Hippocampal formation (tissue), 2 donors: ENCODE measurements at places on chromosomes 12 and 14.
A peak's percentile ranks its signal among the peaks of the same experiment; 100 is the strongest.

DNA sequence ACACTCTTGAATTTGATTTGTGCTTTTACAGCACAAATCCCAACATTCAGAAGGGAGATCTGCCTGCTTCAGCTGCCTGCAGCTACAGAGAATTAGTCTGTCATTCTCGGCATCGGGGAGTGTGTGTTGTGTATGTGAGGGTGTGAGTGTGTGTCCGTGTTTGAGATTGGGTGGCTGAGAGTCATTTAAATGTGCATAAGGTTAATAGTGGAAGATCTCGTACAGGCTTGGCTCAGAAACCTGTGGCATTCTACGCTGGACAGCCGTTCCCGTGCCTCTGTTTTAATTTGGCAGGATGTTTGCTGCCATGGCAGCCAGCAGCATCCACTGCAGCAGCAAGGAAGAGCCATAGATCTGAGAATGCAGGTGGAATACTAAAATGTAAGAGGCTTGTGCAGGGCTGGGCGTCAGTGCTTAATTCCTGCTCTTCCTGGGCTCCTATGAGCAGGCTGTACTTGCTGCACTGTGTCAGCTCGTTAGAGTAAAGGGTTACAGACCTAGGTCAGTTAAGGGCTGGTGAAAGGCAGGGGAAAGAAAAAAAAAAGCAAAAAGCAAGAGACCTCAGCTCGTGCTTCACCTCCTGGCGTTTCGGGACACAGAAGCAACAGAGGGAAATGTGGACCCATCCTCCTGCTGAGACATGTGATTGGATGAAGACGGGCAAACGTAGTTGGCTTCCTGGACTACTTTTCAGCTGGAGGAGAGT, 205.4 kb downstream of the NAV3 start:
- peak; percentile 28 for DNase-seq

DNA sequence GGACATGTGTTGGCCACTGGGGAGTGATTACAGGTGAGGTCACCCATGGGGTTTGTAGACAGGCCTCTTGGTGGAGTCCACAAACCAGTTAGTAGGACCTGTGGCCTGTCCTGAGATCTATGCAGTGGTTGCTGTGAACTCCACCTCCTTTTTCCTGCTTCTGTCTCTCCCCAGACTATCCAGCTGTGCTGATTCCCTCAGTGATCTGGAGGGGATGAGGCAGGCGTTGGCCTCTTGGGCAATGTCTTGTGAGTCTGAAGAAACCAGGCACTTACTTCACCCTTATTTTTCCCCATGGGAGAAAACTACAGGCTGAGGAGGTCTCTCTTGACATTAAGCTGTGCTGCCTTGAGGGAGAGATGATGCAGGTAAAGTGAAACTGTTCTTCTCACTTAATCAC, 257.2 kb upstream of the PRICKLE1 start:
- DNase-seq, result no peak

DNA sequence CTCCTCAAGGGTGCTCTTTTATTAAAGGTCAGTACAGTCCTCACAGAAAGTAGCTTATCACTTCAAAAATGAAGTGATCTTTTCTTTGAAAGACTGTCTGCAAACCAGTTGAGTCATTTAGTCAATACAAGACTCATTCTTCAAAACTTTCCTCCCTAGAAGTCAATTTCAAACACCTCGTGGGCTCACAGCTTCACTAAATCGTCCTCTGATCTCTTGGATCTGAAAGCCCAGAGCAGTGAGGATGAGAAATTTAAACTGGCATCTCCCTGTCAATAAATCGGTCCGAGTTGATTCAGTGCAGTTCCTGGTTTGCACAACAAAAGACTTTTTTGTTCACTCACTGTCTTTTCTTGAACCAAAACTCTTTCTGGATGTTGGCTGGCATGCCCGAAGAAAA, 44.5 kb downstream of the NUAK1 start:
- no peak for DNase-seq

DNA sequence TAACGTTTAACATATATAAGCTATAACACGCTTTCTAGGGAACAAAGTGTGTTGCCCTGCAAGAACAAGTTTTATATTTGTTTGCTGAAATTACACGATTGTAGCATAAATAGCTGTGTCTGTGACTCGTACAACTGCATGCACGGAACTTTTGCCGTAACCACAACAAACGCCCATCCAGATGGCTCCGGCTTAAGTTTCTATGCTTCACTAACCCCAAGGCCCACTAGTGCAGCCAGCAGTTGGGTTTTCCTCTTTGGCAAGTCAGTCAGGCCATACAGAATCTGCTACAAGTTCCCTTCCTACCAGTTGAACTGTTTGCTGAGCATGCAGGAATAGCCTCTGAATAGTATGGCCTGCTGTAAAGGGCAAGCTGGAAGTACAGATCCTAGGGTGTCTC, 12.1 kb downstream of the CSRP2 start:
- DNase-seq, result no peak

DNA sequence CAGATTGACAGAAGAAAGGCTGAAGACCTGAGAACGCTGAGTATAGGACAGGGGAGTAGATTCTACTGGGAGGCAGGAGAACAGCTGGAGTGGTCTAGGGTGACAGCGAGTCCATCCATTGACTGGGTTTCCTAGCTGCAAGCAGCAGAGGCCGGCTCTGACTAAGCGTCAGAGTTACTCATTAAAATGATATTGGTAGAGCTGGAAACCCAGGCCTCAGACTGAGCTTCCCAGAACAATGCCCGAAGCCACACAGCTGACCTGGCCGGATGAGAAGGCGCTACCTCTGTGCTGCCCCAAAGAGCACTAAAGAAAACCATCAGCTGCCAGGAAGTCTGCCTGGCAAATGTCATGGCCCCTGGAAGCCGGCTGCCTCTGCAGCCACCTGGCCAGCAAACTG, 78.5 kb upstream of the FZD10 start:
- DNase-seq, result no peak

DNA sequence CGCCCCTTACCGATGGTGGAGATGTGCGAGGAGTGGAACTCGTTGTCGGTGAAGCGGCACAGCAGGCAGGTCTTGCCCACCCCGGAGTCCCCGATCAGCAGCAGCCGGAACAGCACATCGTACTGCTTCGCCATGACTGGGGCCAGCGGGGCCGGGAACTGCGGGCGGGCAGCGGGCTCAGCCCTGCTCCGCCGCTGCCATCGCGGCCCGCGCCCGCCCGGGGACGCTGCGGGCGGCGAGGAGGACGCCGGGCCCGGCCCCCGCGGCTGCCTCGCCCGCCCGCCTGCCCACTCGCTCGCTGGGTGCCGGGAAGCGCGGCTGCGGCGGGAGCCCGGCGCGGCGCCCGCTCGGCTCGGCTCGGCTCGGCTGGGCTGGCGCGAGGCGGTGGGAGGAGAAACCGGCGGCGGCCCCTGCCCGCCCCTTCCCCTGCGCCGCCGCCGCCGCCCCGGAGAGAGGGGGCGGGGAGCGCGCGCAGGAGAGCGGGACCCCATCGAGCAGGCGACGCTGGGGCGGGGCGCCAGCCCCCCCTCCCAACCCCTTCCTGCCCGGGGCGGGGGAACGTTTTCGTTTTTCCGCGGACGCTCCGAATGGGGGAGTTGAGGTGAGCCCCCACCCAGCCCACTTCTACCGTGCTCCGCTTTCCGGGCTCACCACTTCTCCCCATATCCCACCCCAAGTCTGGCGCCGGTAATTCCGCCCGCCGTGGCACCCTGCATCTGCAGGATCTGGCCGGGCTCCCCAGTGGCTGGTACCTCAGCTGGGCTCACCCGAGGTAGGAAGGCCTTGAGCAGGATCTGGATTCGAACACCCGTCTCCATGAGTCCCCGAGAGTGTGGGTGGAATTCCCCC, at the start of gene RAB15:
Gene RAB15 (minus strand): TSS at position 394 of the 849 bp plus-strand sequence. CDS start 260 bp downstream, at position 134.
- no peak for DNase-seq

DNA sequence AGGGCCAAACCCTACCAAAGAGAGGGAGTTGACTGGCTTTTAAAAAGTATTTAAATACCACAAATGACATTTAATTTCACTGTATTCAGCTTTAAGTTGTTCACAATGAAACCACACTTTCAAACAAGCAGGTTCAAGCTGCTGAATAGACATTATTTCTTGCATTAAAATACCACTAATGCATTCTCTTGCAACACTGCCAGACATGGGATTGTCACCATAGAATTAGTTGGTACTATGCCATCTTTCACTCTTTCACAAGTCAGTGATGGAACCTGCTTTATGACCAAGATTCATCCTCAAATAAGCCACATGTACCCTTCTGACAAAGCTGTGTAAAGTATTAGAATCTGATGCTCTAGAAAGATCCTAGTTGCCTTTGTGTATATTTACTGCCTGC, 239.4 kb downstream of the PAWR start:
- no peak for DNase-seq

DNA sequence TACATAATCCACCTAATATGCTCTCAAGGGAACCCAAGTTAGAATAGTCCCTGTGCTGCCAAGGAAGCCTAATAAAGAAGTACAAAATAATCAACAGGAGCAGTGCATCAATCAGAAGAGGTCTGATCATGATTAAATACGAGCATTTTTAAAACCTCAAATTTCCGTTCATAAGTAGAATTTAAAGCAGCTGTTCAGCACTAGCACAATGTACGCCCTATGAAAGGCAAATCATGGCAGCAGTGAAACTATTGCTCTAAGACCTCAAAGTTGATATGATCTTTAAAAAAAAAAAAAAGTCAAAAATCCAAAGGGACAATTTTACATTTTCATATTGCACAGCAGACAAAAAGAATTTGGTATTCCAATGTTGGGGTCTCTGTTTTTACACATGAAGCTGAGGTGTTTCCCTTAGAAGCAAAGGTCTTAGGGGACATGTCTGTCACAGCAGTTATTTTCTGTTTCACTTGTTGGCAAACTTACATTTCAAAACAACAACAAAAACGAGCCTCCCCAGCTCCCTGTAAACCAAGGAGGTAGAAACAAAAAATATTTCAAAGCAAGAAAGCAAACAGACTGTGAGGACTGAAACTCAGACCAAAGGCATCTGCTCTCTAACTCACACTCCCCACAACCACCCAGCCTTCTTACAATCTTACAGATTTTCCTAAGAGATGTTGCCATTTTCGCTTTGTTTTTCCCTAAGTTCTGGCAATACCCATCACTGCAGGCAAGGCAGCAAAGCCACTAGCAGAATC, 28.2 kb downstream of the SOX5 start:
- peak; percentile 36 for DNase-seq

- no peak for DNase-seq
Observed at GRCh38 chr14:24875203-24875838, 174.6 kb downstream of the STXBP6 start.

GRCh38 chr14:69865701-69866365, 13.4 kb upstream of the SMOC1 start:
- DNase-seq, result no peak

DNA sequence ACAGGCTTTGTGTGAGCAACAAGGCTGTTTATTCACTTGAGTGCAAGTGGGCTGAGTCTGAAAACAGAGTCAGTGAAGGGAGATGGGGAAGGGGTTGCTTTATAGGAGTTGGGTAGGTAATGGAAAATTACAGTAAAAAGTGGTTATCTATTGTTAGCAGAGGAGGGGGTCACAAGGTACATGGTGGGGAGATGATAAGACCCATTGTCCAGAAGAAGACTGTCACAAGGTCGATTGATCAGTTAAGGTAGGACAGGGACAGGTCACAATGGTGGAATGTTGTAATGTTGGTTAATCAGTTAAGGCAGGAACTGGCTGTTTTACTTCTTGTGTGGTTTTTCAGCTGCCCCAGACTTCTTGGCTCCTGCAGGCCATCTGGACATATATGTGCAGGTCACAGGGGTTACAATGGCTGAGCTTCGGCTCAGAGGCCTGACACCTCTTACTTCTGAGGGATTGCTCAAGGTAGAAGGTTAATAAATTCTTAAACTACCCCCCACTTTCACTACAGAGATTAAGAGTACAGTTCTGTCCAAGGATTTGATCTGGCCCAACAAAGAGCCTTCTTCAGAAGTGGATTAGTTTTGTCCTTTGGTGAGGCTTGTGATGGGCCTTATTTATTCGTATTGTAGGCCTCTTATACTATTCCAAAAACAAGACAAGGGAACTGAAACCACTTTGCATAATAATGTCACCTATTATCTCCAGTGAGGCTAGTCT, 13.8 kb upstream of the DHRS4 start:
- DNase-seq, result no peak

- no peak for DNase-seq
Observed at GRCh38 chr12:68971404-68971803, 38.4 kb upstream of the CPM start.

DNA sequence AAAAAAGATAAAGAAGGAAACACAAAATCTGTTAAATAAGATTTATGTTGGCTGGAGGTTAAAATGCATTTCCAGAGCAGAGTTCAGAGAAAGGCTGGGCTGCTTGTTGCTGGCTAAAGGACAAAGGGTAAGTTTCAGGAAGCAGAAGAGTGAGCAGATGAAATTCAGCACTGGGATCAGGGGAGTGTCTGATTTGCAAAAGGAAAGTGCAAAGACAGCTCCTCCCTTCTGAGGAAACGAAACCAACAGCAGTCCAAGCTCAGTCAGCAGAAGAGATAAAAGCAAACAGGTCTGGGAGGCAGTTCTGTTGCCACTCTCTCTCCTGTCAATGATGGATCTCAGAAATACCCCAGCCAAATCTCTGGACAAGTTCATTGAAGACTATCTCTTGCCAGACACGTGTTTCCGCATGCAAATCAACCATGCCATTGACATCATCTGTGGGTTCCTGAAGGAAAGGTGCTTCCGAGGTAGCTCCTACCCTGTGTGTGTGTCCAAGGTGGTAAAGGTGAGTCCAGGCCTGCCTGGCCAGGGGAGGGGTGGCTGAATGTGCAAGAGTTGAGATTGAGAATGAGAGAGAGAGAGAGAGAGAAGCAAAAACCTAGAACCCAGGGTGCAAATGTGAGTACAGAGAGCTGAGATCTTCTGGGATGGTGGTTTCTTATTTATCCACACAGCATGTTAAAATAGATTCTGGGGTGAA, at the start of gene OAS1:
Gene OAS1 (plus strand): TSS at position 251 of the 703 bp plus-strand sequence. CDS start 78 bp downstream, at position 329.
- peak; percentile 40 for DNase-seq

DNA sequence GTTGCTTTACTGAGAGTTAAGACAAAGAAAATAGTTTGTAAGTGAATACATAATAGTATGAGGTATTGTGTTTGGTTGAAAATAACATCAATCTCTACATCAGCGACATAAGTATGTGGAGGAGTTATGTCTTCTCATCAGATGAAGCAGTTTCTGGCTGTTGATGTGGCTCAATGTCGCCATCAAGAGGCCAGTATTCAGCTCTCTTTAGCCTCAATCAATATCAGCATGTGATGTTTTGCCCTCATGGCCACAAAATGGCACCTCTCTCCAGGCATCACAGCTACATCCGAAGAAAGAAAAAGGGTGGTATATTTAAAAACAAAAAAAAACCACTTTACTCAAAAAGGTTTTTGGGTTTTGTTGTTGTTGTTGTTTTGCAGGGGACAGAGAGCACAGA, 302.3 kb upstream of the TMEM132C start:
- no peak for DNase-seq
